Cortex of kidney (tissue), 1 donor: ENCODE measurements at places on chromosomes 12 and 14.

GRCh38 chr12:7131502-7131866 lies 1.3 kb downstream of the CLSTN3 start:
- no peak for DNase-seq

GRCh38 chr14:94562941-94563883 lies 2.0 kb downstream of the SERPINA4 start:
- DNase-seq, result no peak

- DNase-seq, result no peak
Observed at GRCh38 chr12:75509621-75510020, 1.8 kb downstream of the KRR1 start.

DNA sequence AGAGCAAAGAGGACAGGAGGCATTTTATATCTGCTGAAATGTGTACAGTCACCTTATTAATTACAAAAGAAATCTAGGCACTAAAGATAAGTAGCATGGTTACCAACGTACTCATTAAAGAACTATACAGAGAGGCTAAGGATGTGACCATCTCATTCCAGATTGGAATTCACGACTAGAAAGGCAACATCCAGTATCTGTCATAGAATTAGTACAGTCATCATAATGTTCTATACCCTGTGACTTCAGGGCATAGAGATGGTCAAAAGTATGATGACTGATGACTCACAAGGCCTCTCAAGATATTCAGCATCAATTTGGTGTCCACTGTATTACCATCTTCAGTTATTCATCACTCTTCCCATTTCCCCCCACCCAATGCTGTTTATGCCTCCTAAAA lies 144.0 kb upstream of the PLEKHG7 start:
- DNase-seq, result no peak

DNA sequence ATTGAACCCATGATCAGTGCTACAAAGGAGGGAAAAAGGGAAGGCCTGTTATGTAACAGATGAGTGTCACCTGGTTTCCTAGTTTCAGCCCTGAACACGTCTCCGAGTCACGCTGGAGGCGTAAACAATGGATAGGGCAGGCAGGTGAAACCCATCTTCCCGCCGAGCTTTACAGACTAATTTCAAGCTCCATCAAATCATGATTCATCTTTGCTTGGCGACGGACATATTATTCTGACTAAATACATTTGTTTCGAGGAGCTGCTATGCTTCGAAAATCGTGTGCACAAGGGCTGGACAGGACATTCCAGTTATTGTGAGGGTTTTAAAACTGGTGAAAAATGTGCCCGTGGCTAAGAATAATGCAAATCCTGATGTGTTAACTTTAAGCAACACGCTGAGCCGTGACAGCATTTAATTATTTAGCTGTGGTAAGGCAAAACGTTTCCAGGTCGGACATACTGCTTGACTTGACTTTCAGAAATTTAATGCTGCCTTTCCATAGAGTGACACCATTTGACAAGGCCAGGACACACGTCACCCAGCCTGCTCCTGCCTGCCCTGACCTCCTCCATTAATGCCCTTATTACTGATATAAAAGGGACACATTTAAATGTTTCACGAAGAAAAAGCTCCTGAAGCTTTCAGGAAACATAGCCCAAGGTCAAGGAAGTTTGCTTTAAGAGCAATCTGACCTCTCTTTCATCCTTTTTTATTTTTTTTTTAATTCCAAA lies 1203.5 kb upstream of the TMEM132C start:
- no peak for DNase-seq

DNA sequence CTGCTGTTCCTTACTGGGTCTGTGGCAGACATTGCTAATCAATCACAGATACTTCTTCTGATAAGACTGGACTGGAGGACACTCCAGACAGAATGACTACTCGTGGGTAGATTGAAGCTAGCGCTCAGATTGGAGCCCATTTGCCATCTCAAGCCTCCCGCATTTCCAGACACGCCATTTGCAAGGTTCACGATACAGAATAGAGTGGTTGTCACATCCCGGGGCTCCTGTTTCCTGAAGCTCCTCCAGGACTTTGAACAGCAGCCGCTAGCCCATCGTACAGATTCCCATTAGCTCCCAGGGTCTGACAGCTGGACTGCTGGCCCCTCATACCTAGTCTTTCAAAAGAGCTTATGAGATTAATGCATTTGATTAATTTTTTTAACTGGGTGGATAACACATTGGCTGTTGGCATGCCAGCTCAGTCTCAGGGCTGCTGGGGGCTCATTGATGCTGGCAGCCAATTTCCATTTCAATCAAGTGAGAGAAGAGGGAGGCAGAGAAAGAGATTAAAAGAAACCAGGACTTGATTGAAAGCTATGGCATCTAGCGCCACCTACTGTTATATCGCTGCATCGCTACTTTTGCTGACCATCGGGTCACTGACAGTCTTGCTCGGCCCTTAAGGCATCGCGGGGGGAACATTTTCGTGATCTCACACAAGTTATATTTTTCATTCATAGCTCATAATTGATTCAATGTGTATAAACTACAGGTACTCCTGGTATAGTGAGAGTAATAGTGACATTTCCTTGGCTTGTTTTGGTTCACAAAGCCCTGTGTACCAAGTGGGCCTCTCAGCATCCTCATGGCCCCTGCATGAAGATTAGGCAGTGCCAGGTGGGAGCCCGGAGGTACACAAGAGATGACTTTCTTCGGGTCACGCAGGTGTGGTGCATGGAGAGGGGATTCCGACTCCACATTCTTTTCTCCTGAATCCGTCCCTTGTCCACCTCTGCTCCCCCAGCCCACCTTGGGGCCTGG lies 78.6 kb downstream of the CCDC60 start:
- no peak for DNase-seq

GRCh38 chr14:77102154-77102553 lies 4.1 kb downstream of the CIPC start:
- no peak for DNase-seq

- no peak for DNase-seq
Observed at GRCh38 chr12:92362785-92363184, 217.1 kb upstream of the BTG1 start.

GRCh38 chr14:101243587-101244338 lies 317.5 kb upstream of the DIO3 start:
- DNase-seq, result no peak

DNA sequence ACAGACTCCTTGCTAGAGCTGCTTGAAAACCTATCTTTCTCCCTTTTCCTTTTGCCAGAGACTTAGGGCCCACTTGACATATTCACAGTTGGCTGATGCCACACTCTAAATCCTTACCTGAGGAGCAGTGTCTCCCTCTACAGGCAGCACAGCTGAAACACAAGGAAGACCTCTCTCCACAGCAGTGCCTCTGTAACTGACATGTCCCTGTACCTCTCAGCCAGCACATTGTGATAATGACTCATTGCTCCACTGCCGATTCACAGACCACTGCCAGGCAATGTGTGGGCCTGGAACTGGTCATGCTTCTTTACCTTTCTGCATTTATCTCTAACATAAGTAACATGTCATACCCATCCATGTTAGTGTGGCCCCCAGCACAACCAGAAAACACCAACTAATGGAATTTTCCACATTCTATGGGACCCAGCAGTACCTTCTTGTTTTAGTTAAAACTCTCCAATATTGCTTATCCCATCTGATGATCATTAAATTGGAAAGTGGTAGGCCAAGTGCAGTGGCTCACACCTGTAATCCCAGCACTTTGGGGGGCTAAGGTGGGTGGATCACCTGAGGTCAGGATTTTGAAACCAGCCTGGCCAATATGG lies 56.5 kb downstream of the GTF2A1 start:
- DNase-seq, result no peak

DNA sequence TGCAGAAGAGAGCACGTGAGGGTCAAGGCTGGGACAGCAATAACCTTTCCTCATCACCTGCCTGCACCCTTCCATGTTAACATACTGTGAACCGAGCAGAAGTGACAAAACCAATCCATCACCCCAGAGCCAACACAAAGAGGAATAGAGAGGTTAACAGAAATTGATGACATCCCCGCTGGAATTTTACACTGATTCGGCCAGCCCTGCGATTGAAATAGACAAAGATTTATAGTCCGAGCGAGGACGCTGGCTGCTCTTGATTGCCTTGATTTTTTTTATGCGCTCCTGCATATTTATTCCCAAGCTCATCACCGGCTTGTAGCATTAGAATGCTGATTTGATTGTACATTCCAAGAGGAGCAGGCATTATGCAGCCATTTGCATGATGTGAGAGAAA lies 729.7 kb downstream of the BCL11B start:
- DNase-seq, result no peak

GRCh38 chr12:7667125-7667524 lies 1.4 kb upstream of the APOBEC1 start:
- DNase-seq, result no peak

DNA sequence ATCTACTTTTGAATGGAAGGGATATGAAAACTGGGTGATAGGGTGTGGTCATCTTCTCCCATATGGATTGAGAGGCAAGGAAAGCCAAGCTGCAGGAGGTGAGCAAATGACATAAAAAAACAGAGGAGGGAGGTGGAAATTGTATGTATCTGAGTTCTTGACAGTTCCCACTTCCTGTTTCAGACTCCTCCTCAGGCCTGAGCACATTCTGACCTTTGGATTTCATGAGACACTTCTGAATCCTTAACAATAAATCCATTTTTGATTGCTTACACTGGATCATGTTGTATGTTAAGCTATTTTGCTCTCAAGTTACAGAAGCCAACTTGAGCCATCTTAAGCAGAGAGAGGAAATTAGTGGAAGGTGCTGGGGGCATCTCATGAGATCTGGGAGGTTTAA lies 11.6 kb upstream of the SRSF5 start:
- DNase-seq, result no peak

GRCh38 chr12:82326905-82327503 lies 31.2 kb downstream of the CCDC59 start:
- DNase-seq, result no peak

DNA sequence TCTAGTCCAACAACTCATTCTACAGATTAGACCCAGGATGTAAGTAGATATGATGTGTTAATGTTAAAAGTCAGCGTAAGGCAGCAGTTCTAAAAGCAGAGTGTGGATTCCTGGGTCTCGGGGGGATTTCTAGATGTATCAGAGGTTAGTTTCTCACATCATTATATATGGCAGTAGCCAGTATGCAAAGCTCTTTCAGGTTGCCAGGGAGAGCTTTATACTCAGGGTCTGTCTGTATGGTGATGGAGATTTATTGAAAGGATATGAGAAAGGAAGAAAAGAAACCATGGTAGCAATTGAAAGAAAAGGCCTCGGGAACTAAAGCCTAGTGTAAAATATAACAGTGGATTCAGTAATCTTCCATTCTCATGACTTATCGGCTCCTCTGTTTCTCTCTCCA lies 26.2 kb upstream of the PAWR start:
- DNase-seq, result no peak

DNA sequence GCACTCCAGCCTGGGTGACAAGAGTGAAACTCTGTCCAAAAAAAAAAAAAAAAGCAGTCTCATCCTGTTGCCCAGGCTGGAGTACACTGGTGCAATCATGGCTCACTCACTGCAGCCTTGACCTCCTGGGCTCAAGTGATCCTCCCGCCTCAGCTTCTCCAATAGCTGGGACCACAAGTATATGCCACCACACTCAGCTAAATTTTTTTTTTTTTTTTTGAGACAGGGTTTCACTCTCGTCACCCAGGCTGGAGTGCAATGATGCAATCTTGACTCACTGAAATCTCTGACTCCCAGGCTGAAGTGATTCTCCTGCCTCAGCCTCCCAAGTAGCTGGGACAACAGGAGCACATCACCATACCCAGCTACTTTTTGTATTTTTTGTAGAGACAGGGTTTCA lies 5.2 kb upstream of the CNPY2 start:
- DNase-seq, result no peak

- no peak for DNase-seq
Observed at GRCh38 chr14:62988967-62989366, 56.3 kb downstream of the KCNH5 start.

GRCh38 chr14:50212726-50213125 lies 18.7 kb downstream of the SOS2 start:
- DNase-seq, result no peak

DNA sequence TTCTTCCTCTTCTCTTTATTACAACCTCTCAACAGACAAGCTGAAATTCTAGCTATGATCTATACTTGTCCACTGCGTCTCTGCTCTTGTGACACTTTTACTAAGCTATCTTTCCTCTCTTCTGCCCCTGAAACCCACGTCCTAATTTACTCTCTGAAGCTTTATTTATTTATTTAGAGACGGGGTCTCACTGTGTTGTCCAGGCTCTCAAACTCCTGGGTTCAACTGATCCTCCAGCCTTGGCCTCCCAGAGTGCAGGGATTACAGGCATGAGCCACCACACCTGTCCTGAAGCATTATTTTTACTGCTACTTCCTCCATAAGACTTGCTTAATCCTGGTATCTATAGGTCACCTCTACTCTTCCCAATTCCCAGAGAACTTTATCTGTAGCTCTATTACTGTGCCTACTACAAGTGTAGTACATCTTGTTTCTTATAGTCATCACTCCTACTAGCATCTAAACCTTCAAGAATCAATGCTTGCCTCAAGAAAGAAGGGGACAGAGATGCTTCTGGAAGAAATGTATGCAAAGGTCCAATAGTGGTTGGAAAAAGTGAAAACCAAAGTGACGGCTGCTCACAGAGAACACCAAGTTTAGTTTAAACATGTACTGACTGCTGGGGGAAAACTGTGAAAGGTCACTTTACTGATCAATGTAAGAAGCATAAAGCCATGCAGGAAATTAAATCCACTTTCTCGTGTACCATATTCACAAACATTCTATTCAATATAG lies 61.3 kb downstream of the MED13L start:
- no peak for DNase-seq

- DNase-seq, result no peak
Observed at GRCh38 chr14:45123271-45123670, 11.0 kb downstream of the FKBP3 start.

DNA sequence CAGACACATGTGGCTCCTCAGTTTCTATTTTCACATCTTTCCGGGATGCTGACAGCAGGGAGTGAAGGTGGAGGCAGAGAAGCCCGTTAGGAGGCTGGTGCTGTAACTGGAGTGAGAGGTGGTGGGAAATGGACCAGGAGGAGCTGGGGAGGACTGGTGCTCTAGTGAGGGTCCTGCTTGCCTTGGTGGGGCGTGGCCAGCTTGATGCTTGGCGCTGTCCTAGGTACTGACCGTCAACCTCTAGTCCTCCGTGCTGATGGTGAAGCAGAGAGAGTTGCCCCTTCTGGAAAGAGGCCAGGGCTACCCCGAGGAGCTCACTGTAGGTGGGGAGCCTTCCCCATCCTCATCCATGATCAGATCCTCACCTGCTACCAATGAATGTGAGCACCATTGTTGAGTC lies 1.4 kb downstream of the TRMT61A start:
- no peak for DNase-seq

DNA sequence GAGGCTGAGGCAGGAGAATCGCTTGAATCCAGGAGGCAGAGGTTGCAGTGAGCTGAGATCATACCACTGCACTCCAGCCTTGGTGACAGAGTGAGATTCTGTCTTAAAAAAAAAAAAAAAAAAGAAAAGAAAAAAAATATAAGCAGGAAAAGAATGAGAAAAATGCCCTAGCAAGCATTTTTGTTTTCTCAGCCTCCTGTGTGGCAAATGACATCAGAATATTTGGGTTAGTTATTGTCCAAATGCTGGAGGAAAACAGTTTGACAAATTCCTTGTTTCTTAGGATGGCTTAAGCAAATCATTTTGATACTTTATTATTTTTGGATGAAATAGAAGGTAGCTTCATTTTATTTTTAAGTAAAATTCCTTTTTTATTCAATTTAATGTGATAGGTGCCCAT lies 7.5 kb upstream of the PTPRR start:
- no peak for DNase-seq

- DNase-seq, result no peak
Observed at GRCh38 chr12:63911341-63911740, 66.8 kb downstream of the SRGAP1 start.
